Glomerular endothelial cell (primary cell): ENCODE measurements at places on chromosomes 12 and 14. TPM values are rescaled to one million over a fixed set of nuclear protein-coding genes. Genes with fewer than 3 reads are reported as not detected.

GRCh38 chr14:56137849-56138248 is 19.6 kb downstream of the PELI2 start:
- no peak for DNase-seq

- no peak for DNase-seq
Observed at GRCh38 chr12:27610374-27610773, 85.9 kb upstream of the REP15 start.

- no peak for DNase-seq
Observed at GRCh38 chr12:120159509-120160237, 34.8 kb downstream of the GCN1 start.

DNA sequence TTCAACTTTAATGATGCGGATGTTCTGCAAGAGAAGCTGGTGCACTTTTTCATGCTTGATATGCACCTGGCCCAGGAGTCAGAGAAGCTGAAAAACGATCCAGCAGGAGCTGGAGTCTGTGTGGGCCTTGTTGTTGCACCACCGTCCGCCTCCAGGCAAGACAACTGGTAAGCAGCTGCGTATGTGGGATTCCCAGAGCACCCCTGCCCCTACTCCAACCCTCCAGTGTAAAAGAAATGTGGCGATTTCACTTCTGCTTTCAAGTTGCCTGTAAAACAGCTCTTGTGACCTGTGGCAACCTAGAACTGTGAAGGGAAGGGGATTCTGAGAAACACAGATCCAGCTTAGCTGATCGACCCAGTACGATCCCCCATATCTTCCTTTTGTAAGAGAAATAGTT is 154.1 kb upstream of the PELI2 start:
- DNase-seq: no peak

P2RX2 gene
- total RNA-seq: not detected in 2 replicates
